ENCODE measurements at places on chromosomes 6 and 20.

- DNase-seq: peak; percentile 49
Observed at GRCh38 chr20:49979030-49979832, 3.5 kb upstream of the SNAI1 start.

GRCh38 chr6:122153557-122153956 is 245.9 kb upstream of the HSF2 start:
- no peak for DNase-seq

GRCh38 chr6:71510057-71510713 is 221.6 kb downstream of the OGFRL1 start:
- DNase-seq: no peak

DNA sequence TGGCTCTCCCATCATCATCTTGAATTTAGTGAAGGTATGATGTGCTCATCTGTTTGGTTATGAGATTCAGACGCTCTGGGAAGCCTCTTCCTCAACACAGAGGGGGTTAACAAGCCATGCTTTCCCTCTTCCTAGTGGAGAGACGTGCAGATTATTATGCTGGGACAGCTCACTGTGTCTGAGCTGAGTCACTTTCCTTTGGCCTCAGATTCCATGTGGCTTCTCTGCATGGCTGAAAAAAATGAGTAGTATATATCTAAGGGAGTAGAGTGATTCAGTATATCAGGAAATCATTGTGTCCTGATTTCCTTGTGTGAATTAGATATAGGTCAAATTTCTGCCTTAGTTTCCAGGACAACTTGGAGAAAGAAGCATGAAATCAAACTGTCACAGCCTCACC is 52.6 kb downstream of the FIG4 start:
- DNase-seq: no peak

GRCh38 chr6:156827382-156827781 is 50.2 kb downstream of the ARID1B start:
- no peak for DNase-seq

- DNase-seq: no peak
Observed at GRCh38 chr20:44182135-44182765, 4.7 kb downstream of the JPH2 start.

DNA sequence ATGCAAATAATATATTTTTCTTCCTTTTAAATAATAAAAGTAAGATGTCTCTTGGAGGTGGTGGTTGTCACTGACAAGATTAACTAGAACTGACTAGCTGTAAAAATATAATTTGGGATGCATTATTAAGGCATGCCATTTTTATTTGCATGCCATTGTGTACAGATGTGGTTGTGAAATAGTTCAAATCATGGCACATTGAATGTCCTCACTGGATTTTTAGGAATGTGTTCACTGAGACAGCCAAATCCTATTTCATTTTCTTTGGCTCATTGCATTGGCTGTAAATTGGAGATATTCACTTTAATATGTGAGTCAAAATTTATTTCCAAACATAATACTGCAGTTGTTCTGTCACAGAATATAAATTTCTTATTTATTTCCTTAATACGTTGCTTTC is 62.3 kb downstream of the ESR1 start:
- no peak for DNase-seq

GRCh38 chr6:166957087-166957804 is 896 bp upstream of the RNASET2 start:
- no peak for DNase-seq

GRCh38 chr6:118485601-118486550 is 62.2 kb upstream of the PLN start:
- DNase-seq: no peak

DNA sequence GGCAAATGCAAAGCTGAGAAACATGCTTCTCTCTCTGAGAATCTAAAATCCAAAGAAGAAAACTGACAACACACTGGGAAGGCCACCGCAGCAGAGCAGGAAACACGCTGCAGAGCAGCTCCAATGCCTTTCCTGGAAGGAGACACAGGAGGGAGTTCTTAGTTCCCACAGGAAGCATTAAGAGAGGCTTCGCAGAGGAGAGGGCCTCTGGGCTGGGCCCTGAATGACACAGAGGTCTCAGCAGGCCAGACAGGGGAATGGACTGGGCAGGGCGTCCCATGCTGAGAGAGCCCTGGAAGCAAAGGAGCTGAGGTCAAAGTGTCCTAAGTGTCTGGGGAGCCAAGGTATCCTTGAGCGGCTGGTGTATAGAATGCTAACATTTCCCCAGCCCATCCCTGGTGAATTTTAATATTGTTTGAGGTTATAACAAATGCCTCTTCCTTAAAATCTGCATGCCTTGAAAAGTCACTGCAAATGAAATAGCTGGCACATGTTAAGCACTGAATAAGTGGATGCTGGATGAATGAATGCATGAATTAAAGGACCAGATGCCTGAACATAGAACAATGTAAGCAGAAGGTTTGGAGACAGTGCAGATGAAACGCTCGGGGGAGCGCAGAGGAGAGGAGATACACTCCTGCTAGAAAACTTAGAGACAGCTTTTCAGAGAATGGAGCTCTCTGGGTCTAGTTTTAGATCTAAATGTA is 110.0 kb upstream of the SYNDIG1 start:
- no peak for DNase-seq

DNA sequence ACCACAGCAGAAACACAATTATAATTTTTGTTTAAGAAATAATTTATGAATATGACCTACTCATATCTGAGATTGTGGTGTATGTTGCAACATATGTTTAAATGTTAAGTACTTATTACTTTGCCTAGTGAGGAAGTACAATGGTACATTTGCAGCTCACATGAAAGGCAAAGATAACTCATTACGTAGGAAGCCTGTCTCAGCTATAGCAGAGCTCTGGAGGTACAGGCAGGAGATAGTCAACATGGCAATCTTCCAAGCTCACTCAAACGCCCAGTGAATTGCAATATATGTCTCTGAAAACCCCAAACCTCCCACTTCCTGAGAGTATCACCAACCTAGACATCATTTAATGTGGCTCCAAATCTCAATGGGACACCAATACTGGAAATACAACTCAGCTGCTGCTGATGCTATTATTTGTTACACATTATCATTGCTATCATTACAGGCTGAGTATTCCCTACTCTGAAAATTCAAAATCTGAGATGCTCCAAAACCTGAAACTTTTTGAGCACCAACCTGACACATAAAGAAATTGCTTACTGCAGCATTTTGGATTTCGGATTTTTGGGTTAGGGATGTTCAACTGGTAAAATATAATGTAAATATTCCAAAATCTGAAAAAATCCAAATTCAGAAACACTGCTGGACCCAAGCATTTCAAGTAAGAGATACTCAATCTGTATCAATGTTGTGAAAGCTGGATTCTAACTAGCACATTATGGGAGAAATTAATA is 25.1 kb upstream of the GSTA4 start:
- DNase-seq: no peak

DNA sequence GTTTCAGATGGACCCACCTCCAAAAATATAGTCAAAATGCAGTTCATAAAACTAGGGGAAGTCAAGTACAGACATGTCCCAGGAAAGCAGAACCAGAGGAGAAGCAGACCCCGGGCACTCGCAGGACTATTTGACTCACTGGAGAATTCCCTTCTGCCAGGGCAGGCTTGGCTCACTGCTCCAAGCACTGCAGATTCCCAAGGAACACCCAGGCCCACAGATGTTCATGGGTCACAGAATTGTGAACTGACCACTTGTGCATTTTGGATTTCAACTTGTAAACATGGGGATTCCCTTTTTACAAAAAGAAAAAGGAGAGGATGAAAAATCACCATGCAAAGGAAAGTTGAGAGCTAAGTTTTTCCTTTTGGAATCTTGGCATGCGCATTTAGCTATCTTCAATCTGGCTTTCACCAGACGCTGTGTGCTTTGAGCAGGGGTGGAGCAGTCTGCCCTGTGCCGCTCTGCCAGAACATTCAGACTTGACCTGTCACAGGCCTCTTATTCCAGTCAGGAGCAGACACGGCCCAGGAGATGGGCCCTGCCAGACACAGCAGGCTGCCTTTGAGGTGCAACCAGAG is 237.5 kb upstream of the TAB2 start:
- no peak for DNase-seq

DNA sequence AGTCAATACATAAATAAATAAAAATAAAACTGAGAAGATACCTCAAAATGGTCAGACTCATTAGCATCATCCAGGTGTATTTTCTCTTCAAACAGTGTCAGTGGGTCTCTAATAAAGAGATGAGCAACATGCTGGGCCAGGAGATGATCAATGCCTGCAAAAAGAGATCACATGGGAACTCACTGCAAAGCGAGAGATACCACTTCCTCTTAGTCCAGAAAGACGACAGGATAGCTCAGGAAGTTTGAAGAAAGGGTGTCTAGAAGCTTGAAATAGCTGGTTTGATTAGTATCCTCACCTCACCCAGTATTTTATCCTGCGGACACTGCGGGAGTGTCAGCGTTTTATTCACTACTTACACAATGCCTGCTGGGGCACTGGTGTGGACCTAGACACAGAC is 38.0 kb downstream of the GCLC start:
- DNase-seq: no peak

- DNase-seq: no peak
Observed at GRCh38 chr20:44135417-44136204, 51.4 kb downstream of the JPH2 start.

DNA sequence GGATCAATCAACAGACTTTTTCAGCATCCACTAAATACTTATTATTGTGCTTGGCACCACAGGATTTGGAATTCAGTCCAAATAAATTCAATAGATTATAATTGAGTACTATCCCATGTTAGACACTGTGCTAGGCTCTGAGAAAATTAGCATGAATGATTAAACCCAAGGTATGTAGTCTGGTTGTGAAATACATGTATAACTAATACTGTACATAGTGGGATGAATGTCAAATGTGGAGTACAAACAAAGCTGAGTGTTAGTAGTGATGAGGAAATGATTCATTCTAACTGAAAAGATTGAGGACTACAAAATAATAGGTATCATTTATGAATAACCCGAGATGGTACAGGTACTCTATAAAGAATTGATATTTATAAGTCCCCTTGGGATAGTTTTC is 111.9 kb upstream of the FLRT3 start:
- no peak for DNase-seq

- no peak for DNase-seq
Observed at GRCh38 chr6:92559611-92560010, 859.7 kb downstream of the EPHA7 start.

Data from activated naive CD4-positive, alpha-beta T cell (primary cell).